Stimulated activated CD4-positive, alpha-beta T cell treated with anti-CD3 and anti-CD28 coated beads, Interleukin-15, amount 100 ng/mL, for 1 hour (primary cell): ENCODE measurements at places on chromosomes 13 and 19.

GRCh38 chr19:40315812-40316470, 30.8 kb upstream of the AKT2 start:
- no peak for DNase-seq

- DNase-seq = no peak
Observed at GRCh38 chr13:51804295-51805172, 571 bp upstream of the DHRS12 start.

DNA sequence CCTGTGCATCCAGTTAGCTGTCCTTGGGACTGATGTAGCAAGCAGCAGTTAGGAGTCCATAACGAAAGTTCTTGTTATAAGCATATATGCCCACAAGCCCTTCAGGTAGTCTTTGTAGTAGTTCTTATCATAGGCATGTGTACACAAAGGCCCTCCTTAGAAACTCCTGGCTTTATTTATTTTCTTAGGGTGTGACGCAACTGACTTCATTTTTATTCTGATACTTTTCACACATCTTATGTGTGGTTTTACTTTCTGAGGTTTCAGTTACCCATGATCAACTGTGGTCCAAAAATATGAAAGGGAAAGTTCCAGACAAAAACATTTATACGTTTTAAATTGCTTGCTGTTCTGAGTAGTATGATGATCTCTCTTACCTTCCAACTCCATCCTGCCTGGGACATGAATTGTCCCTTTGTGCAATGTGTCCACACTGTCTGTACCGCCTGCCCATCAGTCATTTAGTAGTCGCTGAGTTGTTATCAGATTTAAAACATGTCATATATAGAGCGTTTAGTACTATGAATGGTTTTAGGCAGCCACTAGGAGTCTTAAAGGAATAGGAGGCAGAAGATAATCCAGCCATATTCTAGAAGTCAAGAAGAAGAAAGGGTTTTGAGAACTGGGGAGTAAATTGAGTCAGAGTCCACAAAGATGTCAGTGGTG, 19.4 kb downstream of the GPC5 start:
- no peak for DNase-seq

DNA sequence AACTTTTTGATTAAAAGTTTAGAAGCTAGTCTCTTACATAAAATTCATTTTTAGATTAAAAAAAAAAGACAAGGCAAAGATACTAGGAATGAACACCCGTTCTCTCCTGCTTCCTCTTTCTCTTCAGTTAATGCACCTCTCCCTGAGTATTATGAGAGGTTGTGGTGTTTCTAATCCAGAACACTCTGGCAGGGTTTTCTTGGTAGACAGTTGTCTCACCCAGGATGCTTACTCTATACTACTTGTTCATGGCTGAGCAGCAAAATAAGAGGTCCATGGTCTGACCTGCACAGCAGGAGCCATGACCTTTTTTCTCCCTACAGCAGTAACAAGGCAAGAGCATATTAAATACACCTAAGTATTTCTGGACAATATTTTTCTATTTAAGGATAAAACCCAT, 62.0 kb downstream of the MICU2 start:
- no peak for DNase-seq
